Activated CD4-positive, CD25-positive, alpha-beta regulatory T cell treated with anti-CD3 and anti-CD28 coated beads, Interleukin-2, amount 50 U/mL, for 24 hours (primary cell): ENCODE measurements at places on chromosomes 4 and X.

DNA sequence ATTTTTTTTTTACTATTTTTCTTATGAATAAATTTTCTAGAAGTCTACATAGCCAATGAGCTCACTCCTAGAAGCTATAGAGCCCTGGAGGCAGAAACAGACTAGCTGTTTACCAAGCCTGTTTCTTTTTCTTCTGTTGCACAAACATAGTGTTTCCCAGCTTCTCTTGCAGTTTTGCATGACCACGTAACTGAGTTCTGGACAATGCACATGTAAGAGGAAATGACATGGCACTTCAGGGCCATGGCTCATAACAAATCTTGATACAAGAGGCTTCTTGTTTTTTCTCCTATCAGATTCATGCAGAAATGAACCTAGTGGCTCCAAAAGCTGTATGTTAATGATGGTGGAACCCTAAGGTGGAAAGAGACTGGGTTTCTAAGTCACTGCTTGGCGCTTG is 127.4 kb downstream of the ZNF330 start:
- no peak for ATAC-seq

DNA sequence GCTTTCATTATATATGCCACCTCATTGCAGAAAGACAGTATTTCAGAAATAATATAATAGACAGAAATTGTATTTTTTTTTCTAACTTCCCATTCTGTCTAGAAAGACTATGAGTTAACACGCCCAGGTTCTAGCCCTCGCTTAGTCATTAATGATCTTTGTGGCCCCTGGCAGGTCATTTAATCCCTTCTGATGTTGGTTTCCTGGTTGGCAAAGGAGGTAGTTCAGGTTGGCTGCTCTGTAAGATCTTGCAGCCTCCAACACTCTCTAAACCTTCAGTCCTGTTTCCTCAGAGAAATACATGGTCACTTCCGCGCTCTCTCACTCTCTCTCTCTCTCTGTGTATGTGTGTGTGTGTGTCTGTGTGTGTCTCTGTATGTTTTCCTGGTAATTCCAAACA is 156.3 kb upstream of the NOCT start:
- no peak for ATAC-seq

DNA sequence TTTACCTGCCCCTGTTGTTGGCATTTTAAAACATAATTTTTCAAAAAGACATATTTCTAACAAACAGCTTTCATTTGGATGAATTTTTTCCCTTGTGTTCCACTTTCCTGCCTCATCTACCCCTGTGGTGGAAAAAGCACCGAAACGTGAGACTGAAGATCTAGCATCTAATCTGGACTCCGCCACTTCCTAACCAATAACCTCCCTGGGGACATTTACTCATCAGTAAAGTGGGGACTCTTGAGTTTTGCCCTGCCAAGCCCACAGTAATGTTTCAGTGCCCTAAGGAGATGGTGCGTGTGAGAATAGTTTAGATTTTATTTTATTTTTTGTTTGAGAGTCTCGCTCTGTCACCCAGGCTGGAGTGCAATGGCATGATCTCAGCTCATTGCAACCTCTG is 56.7 kb downstream of the ADGRG2 start:
- ATAC-seq = no peak

- no peak for ATAC-seq
Measured at GRCh38 chr4:102036619-102037376, 246.3 kb downstream of the BANK1 start.

DNA sequence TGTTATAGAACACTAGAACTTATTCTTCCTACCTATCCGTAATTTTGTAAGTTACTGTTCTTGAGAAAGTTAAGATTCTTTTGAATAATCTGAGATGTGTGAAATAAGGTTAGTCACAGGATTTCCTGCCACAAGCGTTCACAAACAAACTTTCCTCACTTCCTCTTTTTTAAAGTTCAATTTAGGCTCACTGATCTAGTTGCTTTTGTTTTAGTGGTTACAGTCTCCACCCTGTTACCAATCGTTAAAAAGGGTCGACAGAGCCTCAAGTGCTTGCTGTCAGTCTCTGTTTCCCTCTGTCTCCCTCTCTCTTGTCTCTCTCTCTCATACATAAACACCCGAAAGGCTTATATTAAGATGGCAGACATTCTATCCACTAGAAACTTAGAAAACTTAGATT is 35.9 kb upstream of the STK26 start:
- peak; percentile 75 for ATAC-seq

- ATAC-seq = no peak
Measured at GRCh38 chrX:16897445-16897844, 27.3 kb upstream of the RBBP7 start.

GRCh38 chrX:77174680-77175519 is 272.3 kb upstream of the FGF16 start:
- ATAC-seq = no peak

GRCh38 chr4:7618361-7618760 is 183.6 kb upstream of the PSAPL1 start:
- no peak for ATAC-seq

DNA sequence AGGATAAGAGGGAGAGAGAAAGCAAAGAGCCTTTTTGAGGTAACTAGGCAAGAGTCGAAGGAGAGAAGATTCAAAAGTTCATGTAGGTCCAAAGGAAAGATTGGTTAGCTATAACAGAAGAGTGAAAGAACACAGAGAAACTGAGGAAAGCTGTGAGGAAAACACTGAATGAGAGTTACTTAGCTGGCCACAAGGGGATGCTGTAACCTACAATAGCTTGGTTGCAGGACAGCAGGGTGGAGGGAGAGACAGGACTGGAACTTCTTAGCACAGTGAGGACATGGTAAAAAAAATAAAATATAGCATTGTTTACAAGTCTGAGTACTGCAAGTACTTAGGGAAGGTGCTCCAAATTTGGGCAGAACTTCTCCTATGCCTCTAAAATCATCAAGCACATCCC is 48.3 kb downstream of the RAI2 start:
- ATAC-seq = no peak
